ENCODE measurements at places on chromosomes 11 and 22.

- DNase-seq, result no peak
These were observed 1.5 kb downstream of the SF1 start for GRCh38 chr11:64776875-64777274.

- DNase-seq, result no peak
These were observed 34.4 kb downstream of the PRMT3 start for GRCh38 chr11:20421946-20422345.

GRCh38 chr11:60251485-60252212 is 8.7 kb upstream of the MS4A4E start:
- peak; percentile 20 for DNase-seq

DNA sequence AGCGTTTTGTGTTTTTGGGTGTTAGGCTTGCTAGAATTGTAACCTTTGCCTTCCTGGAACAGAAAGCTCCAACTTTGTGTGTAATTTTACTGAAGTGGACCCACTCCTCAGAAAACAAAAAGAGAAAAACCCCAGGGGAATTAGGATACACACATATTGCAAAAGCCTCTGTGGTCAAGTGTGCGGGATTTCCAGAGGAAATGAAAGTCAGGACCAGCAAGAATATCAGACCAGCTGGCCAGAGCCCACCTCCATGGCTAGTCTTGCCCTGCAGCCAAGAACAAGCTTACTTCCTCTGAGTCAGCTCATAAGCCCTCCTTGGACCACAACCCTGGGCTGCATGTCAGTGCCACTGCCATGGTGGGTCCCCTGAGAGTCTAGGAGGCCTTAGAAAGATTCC is 37.0 kb upstream of the FTH1 start:
- DNase-seq, result no peak

GRCh38 chr11:66126808-66127555 is 56.9 kb downstream of the PACS1 start:
- peak; percentile 66 for DNase-seq

DNA sequence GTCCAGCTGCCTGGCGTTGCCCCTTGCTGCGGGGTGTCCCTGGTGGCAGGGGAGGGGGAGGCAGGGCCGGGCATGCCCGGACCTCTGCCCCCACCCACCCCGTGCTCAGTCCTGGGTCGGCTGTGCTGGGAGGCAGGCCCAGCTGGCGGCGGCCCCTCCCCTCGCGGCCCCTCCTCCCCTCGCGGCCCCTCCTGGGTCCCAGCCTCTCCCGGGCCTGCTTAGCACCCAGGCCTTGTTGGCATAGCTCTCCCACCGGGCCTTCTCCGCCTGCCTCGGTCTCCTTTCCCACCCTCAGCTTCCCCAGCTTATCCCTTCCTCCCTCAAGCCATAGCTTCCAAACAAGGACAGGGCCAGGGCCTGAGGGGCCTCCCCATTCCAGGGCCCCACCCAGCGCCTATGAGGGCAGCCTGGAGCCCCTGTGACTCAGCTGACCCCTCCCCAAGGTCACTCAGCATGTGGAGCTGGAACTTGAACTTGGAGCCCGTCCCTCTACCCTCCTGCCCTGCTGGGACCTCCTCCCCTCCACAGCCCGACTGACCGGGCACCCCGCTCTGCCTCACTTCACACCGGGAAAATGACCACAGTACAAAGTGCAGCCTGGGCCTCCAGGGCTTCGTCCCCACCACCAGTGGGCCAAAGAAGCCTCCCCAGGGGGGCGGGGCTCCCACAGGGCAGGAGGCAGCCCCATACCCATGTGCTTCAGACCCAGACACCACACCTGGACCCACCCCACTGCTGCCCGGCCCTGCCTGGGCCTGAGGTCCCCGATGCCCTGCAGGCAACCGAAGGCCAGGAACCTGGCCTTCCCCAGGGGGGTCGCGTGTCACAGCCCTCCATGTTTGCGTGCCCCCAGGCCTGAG is 1.2 kb downstream of the EPS8L2 start:
- peak; percentile 73 for DNase-seq

DNA sequence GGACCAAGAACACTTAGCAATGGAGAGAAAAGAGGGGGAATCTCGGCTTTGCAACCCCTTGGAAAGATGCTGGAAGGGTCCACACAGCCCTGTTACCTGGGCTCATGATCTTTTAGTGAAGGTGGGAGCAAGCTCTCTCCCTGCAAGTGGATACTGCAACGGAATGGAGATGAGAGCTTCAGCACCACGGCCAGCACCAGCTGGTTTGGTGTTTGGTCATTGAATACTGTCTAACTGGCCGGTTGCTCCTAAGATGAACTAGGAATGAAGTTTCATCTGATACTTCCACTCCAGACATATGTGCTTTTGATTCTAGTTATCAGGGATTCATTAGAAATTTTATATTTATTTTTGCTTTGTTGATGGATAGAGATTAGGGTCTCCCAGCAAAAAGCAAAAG is 16.3 kb downstream of the HTR3A start:
- peak; percentile 46 for DNase-seq

DNA sequence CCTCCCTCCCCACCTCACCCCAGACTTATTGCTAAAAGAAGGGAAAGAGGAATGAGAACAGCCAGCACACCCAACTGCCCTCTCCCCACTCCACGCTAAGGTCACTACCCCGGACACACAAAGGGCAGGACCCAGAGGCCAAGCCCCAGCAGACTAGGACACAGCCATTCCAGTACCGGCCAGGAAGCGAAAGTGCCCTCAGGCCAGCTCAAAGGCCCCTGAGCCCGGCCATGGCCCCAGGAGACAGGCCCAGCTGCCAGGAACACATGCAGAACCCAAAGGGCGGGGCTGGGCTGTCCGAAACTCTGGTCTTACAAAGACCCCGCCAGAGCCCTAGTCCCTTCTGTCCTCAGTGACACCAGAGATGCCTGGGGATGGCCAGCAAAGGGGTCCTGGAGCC is 5.5 kb downstream of the RCOR2 start:
- no peak for DNase-seq

DNA sequence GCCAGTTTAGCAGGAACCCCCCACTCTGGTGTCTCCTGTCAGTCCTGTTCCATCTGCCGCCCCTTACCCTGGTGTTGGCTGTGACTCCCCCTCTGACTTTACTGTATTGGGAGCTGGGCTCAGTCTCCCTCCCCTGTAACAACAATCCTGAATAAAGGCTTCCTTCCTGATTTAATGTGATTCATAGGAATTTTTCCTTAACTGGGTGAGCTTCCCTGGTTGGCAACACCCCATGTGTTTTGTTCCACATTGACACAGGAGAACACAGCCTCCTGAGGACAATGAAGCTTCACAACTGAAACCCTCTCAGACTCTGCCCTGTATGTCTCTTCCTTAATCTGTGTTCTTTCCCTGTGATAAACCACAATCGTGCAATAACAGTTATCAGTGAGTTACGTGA is 8.4 kb downstream of the APOL4 start:
- no peak for DNase-seq

GRCh38 chr22:44400763-44401060 is 88.0 kb upstream of the SHISAL1 start:
- no peak for DNase-seq

DNA sequence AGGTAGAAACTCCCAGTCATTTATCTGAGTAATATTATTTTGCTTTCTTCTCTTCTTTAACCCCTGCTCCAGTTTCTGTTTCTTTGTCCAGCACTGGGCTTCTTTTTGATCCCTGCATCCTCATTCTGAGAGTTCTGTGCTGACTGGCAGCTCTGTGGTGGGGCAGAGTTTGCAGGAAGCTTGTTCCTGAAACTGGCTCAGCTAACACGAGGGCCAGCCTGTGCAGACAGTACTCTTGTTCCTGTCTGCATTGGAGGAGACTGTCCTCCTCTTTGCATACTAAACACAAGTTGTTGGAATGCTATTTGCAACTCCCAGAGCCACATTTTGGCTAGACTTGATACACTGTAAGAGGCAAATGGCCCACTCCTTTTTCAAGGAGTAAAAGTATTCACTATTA is 93.1 kb upstream of the HORMAD2 start:
- DNase-seq, result no peak

DNA sequence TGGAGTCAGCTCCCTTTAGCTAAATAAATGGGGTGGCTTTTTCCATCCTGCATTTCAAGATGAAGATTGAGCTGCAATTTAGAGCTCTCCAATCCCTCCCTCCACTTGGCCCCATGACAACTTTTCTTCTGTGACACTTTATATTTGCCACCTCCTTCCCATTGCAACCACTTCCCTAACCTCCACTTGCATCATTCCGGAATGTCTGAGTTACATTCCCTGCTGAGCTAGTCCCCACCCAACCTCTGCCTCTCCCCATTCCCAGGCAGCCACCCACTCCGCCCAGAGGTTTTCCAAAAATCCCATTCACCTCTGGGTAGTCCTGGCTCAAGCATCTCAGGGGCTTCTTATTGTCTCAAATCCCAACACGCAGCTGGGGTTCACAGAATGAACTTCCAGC is 24.7 kb downstream of the PC start:
- no peak for DNase-seq

DNA sequence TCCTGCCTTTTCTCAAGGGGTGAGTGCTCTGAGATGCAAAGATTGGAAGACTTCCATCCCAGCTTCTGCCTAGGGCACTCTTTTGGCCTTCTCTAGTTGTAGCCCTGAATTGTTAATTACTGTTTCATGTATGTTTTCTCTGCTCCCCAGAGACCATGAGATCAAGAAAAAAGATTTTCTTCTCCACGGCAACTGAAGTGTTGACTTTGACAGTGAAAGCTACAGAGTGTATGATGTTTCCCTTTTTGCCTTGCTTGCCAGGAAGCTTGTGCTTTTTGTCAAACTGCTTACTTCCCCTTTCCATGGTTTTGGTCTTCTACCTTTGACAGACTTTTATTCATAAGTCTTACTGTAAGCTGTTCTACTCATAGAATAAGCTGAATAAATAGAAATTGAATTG is 23.3 kb upstream of the EIF3D start:
- no peak for DNase-seq

- DNase-seq, result peak; percentile 53
These were observed 293.2 kb downstream of the ETS1 start for GRCh38 chr11:128294001-128294670.

- DNase-seq, result no peak
These were observed 40.2 kb downstream of the F2 start for GRCh38 chr11:46759196-46759595.

GRCh38 chr22:39703091-39703490 is 132.5 kb downstream of the CACNA1I start:
- DNase-seq, result no peak

GRCh38 chr22:39245130-39246039 is 603 bp upstream of the PDGFB start:
- DNase-seq, result peak; percentile 37

DNA sequence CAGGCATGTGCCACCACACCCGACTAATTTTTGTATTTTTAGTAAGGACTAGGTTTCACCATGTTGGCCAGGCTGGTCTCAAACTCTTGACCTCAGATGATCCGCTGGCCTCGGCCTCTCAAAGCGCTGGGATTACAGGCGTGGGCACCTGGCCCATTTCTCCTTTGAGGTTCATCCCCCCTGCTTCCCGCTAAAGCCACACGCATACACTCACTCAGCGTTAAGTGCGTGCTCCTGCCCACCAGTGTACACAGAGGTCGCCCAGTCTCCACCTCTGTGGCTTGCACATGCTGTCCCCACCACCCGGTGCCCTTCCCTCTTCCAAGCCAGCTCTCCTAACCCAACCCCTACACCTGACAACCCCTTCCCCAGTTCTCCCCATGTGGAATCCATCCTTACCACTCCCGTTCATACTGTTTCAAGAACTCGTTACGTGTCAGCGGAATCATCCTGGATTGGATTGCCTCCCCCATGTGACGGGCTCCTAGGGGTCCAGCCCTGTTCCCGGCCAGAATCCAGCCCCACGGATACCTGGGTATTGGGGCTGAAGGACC is 15.7 kb upstream of the CYTH4 start:
- DNase-seq, result no peak

GRCh38 chr11:76369406-76369805 is 11.5 kb downstream of the THAP12 start:
- peak; percentile 72 for DNase-seq

DNA sequence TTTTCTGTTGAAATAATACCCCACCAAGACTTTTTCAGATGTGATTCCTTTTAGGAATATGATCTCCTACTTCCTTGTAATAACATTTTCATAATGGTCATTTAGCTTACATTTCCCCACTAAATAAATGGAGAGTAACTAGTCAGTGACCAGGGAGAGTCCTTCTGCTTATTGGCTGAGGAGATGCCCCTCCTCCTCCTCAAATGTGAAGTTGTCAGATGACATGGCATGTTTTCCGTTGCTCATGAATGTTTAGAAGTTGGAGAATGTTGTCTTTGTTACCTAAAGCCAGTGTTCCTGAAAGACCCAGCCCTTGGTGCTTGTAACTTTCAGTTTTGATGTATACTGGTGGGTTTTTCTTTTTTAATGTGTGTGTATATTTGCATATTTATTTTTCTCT is 38.2 kb downstream of the CSRP3 start:
- peak; percentile 47 for DNase-seq

DNA sequence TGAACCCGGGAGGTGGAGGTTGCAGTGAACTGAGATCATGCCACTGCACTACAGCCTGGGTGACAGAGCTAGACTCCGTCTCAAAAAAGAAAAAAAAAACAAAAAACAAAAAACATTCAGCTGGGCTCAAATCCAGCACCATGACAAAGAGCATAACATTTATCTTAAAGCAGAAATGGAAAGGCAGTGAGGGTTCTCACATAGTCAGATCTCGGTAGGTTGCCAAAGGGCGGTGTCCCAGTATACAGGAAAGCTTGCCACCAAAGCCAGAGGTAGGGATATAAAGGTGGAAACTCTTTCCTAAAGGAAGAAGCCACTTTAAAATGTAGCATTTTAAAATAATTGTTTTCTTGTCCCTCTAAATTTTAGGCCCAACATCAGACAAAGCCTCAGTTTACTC is 22.4 kb upstream of the CAPRIN1 start:
- no peak for DNase-seq

- DNase-seq, result peak; percentile 81
These were observed 9.3 kb upstream of the CEP295 start for GRCh38 chr11:93652161-93652597.

DNA sequence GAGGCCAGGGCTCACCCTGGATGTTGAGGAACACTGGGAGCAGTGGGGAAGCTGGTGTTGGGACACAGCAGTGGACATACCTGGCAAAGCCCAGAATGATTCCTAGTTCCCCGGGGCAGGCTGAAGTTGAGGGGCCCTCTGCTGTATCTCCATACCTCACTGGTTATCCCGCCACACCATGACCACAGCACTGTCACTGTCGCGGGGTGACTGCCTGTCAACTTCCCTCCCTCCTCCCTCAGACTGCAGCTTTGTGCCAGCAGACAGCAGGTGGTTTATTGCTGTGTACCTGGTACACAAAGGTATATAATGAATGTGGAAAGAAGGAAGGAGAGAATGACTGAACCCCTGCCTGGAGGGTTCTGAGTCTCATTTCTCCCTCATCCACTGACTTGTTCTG is 318.7 kb downstream of the TMEM135 start:
- DNase-seq, result peak; percentile 23

GRCh38 chr22:48105259-48105658 is 1342.8 kb downstream of the TBC1D22A start:
- no peak for DNase-seq

GRCh38 chr11:67370351-67371076 is 2.9 kb downstream of the CLCF1 start:
- DNase-seq, result peak; percentile 35

GRCh38 chr11:109000531-109000930 is 335.7 kb downstream of the DDX10 start:
- DNase-seq, result peak; percentile 15

All from DMS53 (cell line).